Fibroblast of the aortic adventitia (primary cell): ENCODE measurements at places on chromosomes 2 and 18.

DNA sequence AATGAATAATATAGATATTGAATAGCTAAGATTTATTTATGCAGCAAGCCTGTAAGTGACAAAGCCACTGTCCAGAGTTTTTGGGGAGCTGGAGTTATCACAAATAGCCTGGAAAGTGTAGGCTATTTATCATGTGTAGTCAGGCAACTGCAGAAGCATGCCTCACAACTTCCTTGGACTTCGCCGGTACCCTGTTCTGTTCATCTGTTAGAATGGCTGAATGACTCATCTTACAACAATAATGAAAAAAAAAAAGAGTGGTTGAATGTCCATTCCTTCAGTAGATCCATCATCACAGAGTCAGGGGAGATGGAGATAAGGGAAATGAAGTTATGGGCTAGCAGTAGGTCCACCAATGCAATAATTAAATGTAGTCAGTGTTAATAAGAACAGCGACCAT is 24.0 kb upstream of the ATP5MC3 start:
- peak; percentile 47 for DNase-seq

DNA sequence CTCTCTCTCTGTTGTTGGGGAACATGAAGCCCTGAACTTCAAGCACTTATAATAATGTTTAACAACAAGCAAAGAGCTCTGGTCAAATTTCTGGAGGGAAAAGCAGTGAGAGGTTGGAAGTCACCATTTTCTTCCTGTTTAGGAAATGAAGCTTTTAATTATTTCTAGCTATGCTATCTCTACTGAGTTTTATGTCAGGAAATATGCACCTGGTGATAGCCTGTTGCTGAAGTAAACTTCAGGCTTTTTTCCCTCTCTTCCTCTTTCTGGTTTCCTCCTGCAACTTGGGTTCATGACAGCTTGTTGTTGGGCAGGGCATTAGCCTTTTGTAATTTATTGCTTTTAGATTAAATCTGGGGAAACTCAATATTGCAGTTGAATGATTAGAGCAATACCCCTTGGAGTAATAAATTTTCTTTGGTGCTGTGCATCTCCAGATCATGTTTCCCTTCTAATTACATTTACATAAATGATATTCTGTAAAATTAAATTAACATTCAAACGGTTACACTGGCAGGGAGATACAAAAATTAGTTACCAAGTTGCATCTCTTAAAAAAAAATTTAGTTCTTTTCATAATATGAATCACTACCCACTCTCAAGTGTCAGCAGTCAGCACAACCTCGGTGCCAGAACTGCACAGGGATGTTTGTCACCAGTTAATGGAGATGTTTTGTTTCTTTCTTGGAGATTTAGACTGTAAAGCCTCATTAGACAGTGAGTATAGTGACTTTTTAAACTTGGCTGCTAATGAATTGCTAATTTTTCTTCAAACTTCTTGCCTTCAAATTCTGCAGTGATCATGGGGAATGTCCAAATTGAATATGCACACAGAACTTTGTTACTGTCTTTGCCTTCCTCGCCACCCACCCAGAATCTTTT is 466.6 kb upstream of the ETAA1 start:
- no peak for DNase-seq

- DNase-seq, result no peak
These were observed 6.3 kb downstream of the CFLAR start for GRCh38 chr2:201122276-201122675.

- no peak for DNase-seq
These were observed 601.8 kb downstream of the TMEM182 start for GRCh38 chr2:103363639-103364038.

- no peak for DNase-seq
These were observed 35.2 kb downstream of the OTOF start for GRCh38 chr2:26442707-26443106.

- DNase-seq, result no peak
These were observed 6.5 kb downstream of the HDLBP start for GRCh38 chr2:241308832-241309500.

DNA sequence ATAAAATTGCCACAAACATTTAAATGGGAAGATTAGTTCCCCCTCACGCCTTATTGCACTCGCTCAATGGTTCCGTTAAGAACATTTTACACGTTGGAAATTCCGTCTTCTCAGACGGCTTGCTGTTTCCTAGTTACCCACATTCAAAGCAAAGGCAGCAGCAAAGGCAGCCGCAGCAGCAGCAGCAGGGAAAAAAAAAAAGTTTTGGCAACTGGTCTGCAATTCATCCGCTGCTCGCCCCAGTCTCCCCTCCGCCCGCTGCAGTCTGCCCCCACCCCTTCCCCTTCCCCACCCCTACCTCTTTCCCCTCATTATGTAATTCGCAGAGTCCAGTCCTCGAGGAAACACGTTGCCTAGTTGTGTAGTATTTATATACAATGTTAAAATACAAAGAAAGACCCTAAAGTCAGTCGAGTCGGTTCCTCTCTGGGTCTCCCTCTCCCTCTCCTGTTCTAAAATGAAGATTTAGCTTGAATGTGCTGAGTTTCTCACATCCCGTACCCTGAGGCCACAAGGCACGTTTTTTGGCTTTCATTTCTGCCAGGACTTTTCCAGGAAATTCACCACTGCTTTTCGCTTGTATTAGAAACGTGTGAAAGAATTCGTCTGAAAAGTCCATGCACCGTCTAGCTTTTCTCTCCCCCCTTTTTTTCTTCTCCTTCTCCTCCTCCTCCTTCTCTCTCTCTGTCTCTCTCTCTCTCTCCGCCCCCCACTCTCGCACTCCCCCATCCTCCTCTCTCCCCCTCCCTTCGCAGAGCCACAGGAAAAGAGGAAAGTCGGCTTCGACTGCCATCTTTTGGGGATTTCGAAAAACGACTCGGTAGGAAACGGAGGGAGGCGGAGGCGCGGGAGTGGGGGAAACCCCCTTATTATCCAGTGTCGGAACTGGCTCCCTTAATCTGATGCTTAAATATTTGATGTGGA is 140.0 kb downstream of the MEIS1 start:
- peak; percentile 92 for DNase-seq

DNA sequence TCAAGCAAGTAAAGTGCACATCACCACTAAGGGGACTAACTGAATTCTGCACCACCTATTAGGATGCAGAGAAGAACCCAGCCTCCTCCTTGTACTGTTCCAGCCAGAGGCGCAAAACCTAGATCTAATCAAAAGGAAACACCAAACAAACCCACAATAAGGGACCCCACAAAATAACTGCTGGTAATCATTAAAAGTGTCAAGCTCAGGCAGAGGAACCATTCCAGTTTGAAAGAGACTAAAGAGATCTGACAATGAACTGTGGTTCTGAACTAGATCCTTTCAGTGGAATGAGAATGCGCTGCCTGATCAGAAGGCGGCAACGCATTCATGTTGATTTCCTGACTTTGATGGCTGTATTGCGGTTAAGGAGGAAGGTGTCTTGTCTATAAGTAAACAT is 16.8 kb downstream of the HDLBP start:
- no peak for DNase-seq
